Dermis blood vessel endothelial cell (primary cell): ENCODE measurements at places on chromosomes 7 and 10. TPM values are rescaled to one million over a fixed set of nuclear protein-coding genes. Genes with fewer than 3 reads are reported as not detected.

Gene MRPS24
- total RNA-seq = 56.5 and 88.3 TPM in 2 replicates

Gene CCDC3
- 0.28 and 1.4 TPM in 2 replicates for total RNA-seq

Gene CNPY1
- not detected in 2 replicates for total RNA-seq

Gene PTF1A
- total RNA-seq = not detected in 2 replicates

Gene COL13A1
- total RNA-seq = 5.3 and 6.6 TPM in 2 replicates

Gene PLEKHA1
- total RNA-seq = 44.5 and 52.1 TPM in 2 replicates

Gene SFMBT2
- 2.2 and 5.4 TPM in 2 replicates for total RNA-seq

Gene GALNT17
- not detected in 2 replicates for total RNA-seq

Gene AKR1D1
- not detected in 2 replicates for total RNA-seq

Gene TMEM130
- not detected in 2 replicates for total RNA-seq

Gene KEL
- total RNA-seq = not detected in 2 replicates

Gene ST8SIA6
- total RNA-seq = 0.34 and 2.3 TPM in 2 replicates

Gene CAV2
- 247 and 291 TPM in 2 replicates for total RNA-seq

Gene ODAD2
- total RNA-seq = 0.85 and 3.8 TPM in 2 replicates

Gene NEURL1
- total RNA-seq = 0.19 TPM in 1 of 2 replicates, not detected in the other

Gene OPN4
- total RNA-seq = not detected in 2 replicates

Gene PON3
- 0.85 and 0.93 TPM in 2 replicates for total RNA-seq

Gene TDRD1
- under 0.01 TPM in 2 replicates for total RNA-seq

Gene TIAL1
- total RNA-seq = 38.3 and 49.8 TPM in 2 replicates

Gene LIPN
- total RNA-seq = not detected in 2 replicates

Gene PPP3CB
- total RNA-seq = 12.6 and 19.6 TPM in 2 replicates

Gene TRPV5
- not detected in 2 replicates for total RNA-seq

Gene LRIT1
- not detected in 2 replicates for total RNA-seq

Gene PARD3
- 36.4 and 54.7 TPM in 2 replicates for total RNA-seq

Gene CYP3A4
- not detected in 2 replicates for total RNA-seq

Gene MAD1L1
- total RNA-seq = 48.4 and 53.3 TPM in 2 replicates

Gene SUPV3L1
- total RNA-seq = 18.4 and 27.1 TPM in 2 replicates

Gene SEMA3D
- 3.0 and 20.4 TPM in 2 replicates for total RNA-seq

Gene PKD2L1
- total RNA-seq = not detected in 2 replicates

Gene COL17A1
- total RNA-seq = 0.34 and 0.84 TPM in 2 replicates

Gene BCAP29
- 98.2 and 109 TPM in 2 replicates for total RNA-seq

Gene HOXA10
- 3.7 and 4.4 TPM in 2 replicates for total RNA-seq

Gene OR6V1
- not detected in 2 replicates for total RNA-seq

Gene LEP
- total RNA-seq = not detected in 2 replicates

Gene EN2
- not detected in 2 replicates for total RNA-seq

Gene ZCWPW1
- total RNA-seq = 0.51 and 0.98 TPM in 2 replicates

Gene DYNC1I1
- total RNA-seq = 12.0 and 15.1 TPM in 2 replicates

Gene TAS2R5
- total RNA-seq = 0.47 and 0.68 TPM in 2 replicates
